ENCODE measurements at places on chromosomes 6 and 20.

GRCh38 chr6:31308050-31308844, 36.4 kb upstream of the HLA-C start:
- DNase-seq = no peak

DNA sequence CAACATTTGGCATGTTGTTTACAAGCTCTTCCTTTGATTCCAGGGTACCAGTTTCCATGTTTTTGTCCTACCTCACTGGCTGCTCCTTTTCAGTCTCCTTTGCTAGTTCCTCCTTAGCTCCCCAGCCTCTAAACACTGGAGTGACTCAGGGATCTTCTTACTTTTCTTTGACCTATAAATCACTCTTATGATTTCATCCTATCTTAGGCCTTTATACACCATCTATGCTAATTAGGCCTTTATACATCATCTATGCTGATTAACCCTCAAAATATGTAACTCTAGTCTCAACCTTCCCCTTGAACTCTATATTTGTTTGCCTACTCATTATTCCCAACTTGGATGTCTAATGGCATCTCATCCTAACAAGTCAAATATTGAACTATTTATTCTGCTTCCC, 9.5 kb downstream of the TMEM30A start:
- DNase-seq = peak; percentile 62

DNA sequence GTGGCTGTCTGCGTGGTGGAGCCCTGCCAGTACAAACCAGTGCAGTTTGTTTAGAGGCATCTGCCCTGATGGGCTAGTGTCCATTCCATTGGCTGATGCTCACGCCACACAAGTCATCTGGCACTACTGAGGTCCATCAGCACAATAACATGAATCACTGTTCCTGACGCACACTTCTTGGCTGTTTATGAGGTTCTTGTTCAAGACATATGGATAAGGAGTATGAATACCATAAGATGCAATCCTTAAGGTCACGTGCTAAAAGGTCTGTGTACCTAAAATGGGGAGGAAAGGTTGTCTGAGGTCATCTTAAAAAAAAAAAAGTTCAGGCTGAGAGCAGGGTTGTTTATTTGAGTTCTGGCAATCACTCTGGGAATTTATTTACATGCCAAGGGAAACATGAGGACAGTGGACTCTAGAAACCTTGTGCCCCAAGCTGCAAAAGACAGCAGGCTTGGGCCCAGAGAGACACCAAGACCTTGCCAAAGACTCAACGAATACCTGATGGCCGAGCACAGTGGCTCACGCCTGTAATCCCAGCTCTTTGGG, 54.1 kb upstream of the SHLD1 start:
- peak; percentile 28 for DNase-seq

GRCh38 chr6:111210194-111210728, 123.0 kb downstream of the SLC16A10 start:
- DNase-seq = peak; percentile 33

DNA sequence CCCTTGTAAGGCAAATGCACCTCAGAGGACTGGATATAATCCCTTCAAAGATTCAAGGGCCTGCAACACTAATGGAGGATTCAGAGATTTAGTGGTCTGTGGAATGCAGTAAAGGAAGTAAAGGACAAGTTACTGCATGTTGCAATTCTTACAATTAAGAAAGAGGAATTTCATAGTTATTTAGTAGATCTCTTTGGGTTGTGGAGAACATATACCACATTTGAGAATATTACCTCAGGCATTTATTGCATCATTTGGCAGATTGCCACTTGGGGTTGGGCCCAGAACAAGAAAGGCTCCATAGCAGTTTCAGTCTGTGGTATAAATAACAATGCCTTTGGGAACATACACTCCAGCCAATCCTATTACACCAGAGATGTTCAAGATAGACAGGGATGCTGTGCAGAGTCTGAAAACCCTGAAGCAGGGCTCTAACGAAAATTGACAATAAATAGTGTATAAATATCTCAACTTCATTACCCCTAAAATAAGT, 20.9 kb upstream of the EPM2A start:
- DNase-seq = peak; percentile 87

DNA sequence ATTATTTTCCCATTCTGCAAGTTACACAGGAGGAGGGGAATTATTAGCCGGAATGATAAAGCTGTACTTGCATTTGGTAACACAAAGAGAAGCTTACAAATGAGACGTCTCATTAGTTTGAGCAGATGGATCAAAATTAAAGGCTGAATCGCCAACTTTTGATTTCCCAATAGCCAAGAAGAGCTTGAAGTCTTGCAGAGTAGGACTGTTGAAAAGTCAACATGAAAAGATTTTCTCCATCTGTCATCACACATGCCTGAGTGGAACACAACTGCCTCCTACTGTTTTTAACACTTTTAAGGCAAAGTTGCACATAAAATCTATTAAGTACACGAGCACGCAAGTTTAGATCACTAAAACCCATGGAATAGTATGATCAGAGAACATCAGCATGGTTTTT, 176.2 kb downstream of the ASCC3 start:
- no peak for DNase-seq

DNA sequence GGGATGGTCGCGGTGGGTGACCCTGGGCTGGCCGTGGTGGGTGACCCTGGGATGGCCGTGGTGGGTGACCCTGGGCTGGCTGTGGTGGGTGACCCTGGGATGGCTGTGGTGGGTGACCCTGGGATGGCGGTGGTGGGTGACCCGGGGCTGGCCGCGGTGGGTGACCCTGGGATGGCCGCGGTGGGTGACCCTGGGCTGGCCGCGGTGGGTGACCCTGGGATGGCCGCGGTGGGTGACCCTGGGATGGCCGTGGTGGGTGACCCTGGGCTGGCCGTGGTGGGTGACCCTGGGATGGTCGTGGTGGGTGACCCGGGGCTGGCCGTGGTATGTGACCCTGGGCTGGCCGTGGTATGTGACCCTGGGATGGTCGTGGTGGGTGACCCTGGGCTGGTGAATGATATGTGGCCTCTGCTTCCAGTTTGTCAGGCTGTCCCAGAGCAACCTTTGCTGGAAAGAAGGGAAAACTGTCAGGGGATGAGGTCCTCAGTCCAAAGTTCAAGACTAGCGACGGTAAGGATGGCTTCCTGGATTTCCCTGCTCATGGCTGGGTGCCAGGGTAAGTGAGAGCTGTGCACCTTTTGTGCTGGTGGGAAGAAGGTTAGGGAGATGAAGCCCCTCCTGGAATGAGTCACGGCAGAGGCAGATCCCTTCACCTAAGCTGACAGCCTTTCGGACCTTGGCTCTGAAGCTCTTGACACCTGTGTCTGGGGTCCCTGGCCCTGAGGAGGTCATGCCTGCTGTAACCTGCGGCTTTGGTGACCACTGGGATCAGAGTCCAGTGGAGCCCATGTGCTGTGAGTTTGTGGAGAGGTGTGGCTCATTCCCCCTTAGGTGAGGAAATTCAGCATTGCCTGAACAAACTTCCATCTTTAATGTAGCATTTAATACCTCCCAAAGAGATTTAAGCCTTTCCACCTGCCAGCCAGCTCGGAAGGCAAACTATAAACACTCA, 19.1 kb upstream of the PCMTD2 start:
- no peak for DNase-seq

DNA sequence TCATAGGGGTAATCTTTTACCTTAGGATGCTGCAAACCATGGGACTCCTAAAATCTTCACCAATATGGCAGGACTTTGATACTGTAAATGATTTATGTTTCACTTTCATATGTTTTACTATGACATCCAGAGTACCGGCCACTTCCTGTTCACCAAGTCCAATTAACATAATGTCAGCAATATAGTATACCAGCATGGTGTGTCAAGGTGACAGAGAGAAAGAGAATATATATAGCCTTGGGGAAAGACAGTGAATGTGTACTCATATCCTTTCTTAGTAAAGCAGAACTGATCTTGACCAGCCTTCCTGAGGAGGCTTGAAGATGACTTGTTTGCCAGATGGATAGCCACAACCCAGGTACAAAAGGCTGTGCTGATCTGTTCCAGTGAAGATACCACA, 127.9 kb downstream of the NRN1 start:
- DNase-seq = no peak

DNA sequence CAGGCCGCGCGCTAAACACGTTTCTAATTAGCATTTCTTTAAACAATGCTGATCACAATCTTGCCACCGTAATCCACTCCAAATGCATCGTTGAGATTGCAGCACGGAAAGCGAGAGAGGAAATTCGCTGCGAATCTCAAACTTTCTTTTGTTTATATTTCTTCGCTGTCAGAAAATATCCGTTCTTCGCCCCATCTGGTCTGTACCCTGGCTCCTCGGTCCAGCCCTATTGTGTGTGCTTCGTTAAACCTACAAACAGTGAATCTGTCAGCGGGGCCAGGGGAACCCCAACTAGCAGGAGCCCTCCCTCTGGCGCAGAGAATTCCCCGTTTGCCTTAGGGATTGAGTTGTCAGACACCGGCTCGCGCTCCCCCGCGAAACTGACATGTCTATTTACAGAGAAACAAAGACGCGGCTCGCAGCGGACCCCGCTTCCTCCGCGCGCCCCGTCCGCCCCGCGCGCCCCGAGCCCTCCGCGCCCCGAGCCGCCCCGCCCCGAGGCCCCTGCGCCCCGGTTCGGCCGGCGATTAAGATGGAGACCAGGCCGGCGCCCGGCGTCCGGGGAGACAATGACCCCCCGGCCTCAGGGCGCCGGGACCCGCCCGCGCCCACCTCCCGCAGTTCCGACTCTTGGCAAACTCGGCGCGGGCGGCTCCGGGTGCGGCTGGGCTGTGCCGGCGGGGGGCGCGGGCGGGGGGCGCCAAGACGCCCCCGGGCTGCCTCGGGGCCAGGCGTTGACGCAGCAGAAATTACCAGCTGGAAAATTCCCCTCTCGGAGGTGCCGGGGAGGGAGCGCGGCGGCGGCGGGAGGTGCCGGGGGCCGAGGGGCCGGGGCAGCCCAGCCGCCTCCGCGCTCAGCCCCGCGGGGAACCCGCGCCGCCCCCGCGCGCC, 874 bp downstream of the ZBTB46 start:
- DNase-seq = no peak

GRCh38 chr6:128352366-128352765, 168.0 kb downstream of the PTPRK start:
- DNase-seq = no peak

- DNase-seq = no peak
Observed at GRCh38 chr20:796921-797320, 28.6 kb upstream of the SLC52A3 start.

DNA sequence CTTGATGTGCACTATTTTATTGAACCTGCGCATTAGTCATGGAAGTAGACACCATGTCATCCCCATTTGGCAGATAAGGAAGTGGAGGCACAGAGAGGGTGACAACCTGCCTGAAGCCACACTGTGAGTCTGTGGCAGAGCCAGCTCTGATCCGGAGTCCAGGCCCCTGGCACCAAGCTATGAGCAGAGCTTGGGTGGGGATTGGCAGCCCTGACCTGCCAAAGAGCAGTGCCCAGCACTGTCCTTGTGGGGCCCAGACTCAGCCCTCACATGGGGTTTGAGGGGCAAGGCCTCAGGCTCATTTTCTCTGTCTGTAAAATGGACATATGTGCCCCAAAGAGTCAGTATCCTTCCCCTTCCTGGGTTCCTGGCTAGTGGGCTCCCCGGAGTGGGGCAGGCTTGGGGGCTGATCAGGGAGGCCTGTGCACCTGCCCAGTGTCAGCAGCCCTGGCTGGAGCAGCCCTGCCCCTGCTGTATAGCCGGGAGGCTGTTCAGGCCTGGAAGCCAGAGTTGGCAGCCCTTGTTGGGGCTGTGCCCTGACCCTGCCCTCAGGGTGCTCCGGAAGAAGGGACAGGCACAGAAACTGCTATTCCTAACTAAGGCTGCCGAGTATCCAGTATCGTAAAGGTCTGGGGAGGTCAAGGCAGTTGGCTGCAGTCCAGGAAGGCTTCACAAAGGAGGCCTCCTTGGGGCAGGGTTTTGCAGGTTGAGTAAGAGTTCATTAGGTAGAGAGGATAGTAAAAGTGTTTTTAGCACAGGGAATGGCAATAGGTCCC, 38.7 kb downstream of the TGM2 start:
- no peak for DNase-seq

- DNase-seq = no peak
Observed at GRCh38 chr20:10470276-10470675, 35.2 kb downstream of the SLX4IP start.

Measured in GM04504 (cell line).